ENCODE measurements at places on chromosomes 2 and 18.
A peak's percentile ranks its signal among the peaks of the same experiment; 100 is the strongest.

GRCh38 chr2:65545837-65546805, 113.7 kb upstream of the SPRED2 start:
- no peak for DNase-seq

DNA sequence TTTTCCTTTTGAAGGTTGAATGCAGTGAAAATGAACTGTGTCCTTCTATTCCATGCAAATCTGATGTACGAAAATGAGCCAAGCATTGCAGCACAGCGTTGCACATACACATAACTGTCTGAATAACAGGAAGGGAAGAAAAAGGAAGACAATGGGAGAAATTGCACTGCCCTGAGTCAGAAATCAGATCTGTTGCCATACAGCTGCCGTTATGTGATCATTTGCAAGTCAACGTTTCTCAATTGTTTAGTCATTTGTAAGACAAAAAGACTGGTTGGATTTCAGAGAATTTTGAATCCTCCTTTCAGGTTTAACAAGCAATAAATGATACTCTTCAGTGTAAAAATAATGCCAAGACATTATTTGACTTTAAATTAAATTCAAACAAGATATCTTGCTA, 284.1 kb downstream of the DSEL start:
- DNase-seq = no peak

- DNase-seq = no peak
Observed at GRCh38 chr2:98489486-98489885, 44.8 kb downstream of the INPP4A start.

- no peak for DNase-seq
Observed at GRCh38 chr2:232633413-232634205, at the start of gene EFHD1. Gene EFHD1, plus strand, starts transcription at chr2:232633604. Its CDS starts 101 bp downstream, at chr2:232633705.

DNA sequence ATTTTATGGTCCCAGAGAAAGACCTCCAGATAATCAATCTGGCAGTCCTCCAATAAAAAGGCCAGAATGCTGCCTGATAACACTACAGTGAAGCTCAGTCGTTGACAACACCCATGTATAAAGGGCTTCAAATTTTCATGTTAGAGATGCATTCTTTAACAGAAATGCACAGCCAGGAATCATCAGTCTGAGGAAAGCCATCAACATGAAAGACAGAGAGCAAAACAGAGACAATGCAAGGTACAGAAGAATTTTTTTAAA, 13.8 kb downstream of the BABAM2 start:
- DNase-seq = no peak

DNA sequence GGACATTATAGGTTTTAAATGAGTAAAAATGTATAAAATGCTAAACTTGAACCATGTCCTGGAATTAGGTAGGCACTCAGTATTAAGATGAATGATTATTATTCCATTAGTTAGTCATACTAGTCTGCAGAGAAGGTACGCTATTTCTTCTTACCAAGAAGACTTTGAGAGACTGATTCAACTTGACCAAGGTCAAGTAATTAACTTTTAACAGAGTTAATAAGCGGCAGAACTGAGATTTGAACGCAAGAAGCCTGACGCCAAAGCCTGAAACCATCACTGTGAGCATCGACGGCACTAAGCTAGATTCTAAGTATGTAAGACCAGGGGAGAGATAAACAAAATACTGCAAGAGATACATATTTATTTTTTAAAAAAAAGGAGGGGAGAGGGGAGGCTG, 2.6 kb downstream of the EVA1A start:
- DNase-seq = no peak

GRCh38 chr18:61951396-61951795, 58.6 kb upstream of the RNF152 start:
- no peak for DNase-seq

DNA sequence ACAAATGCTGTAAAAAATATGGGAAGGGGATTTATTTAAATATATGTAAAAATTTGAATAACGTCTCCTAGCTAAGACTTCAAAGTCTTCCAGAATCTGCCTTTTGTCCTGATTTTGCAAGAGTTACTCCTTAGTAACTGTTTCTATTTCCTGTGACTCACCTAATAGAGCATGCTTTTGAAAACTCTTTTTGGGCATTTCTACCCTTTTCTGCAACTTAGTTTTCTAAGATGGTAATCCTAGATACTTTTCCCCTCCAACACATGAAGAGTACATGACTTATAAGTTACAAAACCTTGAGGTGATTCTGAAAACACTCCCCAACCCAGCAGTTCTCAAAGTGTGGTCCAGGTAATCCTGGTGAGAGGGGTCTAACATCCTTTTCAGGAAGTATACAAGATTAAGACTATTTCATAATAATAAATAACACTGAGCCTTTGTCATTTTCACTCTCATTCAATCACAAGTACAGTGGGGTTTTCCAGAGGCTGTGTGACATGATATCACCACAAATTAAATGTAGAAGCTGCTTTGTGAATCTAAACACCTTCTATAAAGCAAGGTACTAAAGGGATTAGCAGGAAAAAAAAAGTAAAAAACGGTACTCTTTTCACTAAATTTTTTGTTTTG, 31.9 kb downstream of the PPP4R3B start:
- DNase-seq = no peak

GRCh38 chr18:25976554-25976953, 113.9 kb downstream of the SS18 start:
- DNase-seq = no peak

- no peak for DNase-seq
Observed at GRCh38 chr2:45224321-45224992, 215.2 kb upstream of the SIX2 start.

- no peak for DNase-seq
Observed at GRCh38 chr2:174730698-174731018, 33.6 kb downstream of the CHRNA1 start.

DNA sequence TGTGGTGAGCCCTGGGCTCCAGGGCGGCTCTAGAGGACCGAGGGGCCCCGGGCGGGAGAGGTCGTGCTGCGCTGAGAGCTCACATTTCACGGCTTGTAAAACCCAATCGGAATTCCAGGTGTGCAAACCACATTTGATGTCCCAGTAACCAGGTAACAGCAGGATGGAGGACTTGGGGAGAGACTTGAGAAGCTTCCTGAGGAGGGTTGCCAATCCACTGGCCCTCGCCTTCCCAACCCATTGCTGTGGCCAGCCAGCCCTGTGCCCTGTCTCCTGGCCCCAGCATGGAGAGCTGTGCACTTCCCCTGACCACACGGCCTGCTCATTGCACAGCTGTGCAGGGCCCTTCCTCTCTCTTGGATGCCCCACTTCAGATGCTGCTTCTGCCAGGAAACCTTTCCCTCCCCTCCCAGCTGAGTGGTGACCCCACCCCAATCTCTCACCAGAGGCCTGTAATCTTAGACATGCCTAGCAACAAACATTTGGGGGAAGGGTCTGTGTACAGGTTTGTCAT, 39.6 kb downstream of the ASB1 start:
- DNase-seq = no peak

DNA sequence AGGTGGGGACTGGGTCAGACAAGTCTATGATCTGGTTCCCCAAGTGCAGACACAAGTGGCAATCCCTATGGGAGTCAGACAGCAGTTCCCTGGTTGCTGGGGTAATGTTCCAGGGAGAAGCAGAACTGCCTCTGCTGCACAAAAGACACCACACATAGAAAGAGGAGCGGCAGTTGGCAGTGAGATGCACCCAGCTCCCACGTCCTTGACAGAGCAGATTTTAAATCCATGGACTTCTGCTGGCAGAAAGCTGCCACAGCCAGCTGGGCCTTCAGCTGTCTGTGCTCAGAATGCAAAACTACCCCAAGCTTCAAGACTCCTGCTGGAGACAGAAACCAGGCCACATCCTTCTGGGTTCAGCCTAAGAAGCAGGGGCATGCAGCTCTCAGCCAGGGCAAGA, 147.2 kb downstream of the ETAA1 start:
- no peak for DNase-seq

GRCh38 chr18:67705748-67706147, 189.2 kb upstream of the DSEL start:
- DNase-seq = no peak

- no peak for DNase-seq
Observed at GRCh38 chr2:151097895-151098294, 163.8 kb downstream of the RBM43 start.

DNA sequence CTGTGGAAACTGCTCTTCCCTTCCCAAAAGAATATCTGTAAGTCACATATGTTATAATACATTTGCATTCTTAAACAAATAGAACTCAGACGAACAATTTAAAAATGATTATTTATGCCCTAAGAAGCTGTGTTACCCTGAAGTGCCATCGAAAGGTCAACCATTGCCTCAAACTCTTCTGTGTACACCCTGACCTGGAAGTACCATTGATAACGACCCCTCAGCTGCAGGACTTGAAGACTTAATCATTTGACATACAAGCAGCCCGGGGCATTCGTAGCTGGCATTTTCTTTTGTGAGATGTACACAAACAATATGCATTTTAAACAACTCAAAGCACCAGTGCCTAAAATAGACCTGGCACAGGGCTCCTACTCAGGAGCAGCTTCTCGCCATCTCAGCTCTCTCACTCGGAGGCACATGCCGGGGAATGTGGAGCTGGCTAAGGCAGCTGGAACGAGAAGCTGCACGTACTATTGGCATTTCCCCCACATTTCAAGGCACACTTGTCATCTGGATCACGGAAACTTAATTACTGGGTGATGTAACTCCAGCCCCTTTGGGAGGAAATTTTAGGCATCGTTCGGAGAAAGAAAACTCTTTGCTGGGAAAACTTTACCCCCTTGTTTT, 170.0 kb upstream of the GALNT5 start:
- DNase-seq = no peak

GRCh38 chr2:239398521-239398921, 2.3 kb downstream of the HDAC4 start:
- no peak for DNase-seq

DNA sequence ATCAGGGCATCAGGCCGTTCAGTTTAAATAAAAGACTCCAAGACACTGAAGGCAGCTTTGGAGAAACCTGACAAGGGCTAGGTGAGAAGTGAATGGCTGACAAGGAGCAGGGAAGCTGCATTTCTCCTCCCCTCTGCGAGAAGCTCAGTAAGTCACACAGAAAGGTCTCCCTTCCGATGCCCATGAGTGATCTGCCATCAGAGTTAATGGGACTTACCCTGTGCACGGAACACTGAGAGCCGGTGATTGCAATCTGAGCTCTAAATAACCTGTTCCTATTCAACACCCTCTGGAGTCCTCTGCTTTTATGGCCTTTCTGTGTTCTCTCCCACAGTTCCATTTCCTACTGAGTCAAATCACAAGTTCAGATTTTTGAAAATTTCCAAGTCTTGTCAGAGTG, 322.2 kb upstream of the MYT1L start:
- peak; percentile 25 for DNase-seq

- no peak for DNase-seq
Observed at GRCh38 chr2:38298539-38298938, 78.5 kb downstream of the ATL2 start.

DNA sequence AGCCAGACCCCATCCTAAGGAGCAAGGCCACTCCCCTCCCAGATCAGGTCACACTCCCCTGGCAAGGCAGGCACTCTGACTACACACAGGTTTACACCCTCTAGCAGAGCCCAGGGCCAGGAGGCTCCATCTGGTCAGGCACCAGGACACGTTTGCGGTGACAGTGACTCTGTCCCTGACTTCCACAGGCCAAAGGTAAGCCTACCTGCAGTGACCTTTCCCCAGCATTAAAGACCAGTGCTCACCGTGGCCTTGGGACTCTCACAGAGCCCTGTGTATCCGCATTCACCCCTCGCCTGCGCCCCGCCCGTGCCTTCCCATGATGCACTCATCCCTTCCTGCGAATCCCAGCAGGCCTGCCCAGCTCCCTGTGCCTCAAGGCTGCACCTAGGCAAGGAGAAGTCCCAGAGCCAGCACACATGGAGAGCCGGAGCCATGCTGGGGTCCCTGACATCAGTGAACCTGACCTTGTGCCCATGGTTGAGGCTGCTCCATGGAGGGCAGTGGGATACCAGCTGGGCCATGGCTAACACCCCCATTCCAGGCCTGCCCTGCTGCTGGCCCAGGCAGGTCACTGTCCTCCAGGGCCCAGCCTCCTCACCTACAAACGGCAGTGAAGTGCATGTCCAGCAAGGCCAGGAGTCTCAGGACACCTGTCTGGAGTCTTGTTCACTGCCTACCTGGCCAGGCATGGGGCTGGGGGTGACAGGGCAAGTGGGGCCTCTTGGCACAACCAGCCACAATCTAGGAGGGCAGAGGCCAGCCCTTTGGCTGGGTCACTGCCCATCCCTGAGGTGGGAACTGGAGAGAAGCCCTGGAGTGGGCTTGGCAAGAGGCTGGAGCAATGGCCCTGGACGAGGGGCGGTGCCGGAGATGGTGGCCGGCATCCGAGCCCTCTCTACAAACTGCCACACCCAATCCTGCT, 3.0 kb downstream of the NEURL3 start:
- DNase-seq = no peak

GRCh38 chr2:204251998-204252376, 293.3 kb upstream of the PARD3B start:
- no peak for DNase-seq
